ENCODE measurements at places on chromosomes 5 and 9. TPM values are rescaled to one million over a fixed set of nuclear protein-coding genes. Genes with fewer than 3 reads are reported as not detected.

GRCh38 chr9:125238127-125238914 lies 2.8 kb downstream of the HSPA5 start:
- no peak for DNase-seq

DNA sequence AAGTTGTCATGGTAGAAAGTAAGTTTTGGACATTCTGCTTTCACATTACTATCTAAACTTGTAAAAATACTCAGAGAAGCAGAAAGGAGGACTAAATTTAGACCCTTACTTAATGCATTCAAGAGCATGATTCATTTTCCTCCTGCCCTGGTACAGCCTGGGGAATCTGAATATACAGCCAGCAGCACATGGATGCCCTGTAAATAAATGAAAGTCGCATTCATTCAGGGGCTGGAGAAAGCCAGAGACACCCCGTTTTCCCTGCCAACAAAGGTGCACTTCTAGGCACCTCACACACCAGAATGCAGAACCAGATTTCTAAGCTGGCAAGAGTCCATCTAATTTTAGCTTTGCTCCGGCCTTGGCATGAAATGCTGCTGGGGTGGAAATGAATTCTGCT lies 172.7 kb upstream of the KLF9 start:
- DNase-seq = peak; percentile 67

The CCNJL gene
- 4.2 TPM for total RNA-seq

- DNase-seq = no peak
Measured at GRCh38 chr9:112010537-112010936, 113.9 kb downstream of the UGCG start.

GRCh38 chr5:1950708-1951103 lies 68.0 kb upstream of the IRX4 start:
- no peak for DNase-seq

The GABRA1 gene
- total RNA-seq = not detected

DNA sequence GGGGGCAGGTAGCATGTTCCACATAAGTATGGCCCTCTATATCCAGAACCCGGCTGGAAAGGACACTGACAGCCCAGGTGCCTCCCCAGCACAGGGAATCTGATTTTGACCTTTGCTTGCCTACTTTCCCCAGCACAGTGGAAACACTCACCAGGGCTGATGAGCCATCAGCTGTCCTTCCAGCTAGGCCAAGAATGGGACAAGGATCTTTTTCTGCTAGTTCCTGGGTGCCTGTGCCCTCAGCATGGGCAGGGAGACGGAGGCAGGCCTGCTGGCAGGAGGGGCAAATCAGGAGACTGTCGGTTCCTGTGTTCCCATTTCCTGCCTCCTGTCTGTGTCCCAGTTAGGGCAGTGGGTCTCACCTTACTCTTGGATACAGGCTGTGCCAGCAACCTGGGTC lies 1.1 kb downstream of the CYFIP2 start:
- DNase-seq = no peak

DNA sequence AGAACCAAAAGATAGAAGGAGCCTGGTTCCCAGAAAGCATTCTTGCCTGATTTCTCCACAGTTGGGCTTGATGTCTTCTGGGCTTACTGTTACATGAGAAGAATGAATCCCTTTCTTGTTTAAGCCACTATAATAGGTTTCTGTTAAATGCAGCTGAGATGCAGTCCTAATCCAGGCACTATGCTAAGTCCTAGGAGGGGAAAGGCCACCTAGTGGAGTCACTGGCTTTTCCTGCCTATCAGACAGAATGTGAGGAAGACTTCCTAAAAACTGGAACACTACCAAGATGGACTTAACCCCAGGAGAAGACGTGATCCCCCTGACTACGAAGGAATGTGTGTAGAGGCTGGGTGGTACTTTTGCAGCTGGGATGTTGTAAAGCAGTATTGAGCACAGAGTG lies 34.3 kb upstream of the FSD1L start:
- DNase-seq = peak; percentile 53

GRCh38 chr5:5330728-5331452 lies 91.6 kb upstream of the ICE1 start:
- peak; percentile 98 for DNase-seq

The DDX4 gene
- total RNA-seq = not detected

The OR13C4 gene
- not detected for total RNA-seq

DNA sequence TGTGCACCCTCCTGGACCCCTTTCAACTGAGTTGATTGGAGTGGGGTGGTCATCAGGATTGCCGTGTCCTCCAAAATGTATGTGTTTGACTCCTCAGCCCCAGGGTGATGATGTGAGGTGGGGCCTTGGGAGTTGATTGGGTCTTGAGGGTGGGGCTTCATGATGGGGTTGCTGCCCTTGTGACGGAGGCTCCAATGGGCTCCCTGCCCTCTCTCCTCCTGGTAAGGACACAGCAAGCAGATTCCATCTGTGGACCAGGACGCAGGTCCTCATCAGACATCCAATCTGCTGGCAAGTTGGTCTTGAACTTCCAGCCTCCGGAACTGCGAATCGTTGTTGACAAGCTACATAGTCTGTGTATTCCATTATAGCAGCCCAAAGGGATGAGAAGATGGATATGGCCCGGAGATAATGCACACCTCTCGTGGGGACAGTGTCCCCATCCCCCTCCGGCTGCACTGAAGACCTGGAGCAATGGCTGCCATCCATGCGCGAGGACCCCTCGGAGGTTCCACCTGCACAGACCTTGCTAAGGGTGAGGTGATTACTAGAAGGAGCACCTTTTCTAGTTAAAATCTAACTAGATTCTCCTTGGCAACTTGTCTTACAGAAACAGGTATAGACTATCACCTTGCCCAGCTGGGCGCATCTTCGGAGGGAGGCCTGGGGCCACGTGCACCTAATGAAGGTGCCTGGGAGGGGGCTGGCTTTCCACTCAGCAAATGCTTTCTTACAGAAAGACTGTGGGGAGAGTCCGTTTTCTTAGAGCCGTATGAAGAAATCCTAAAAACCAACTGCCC lies 75.7 kb upstream of the IRX4 start:
- no peak for DNase-seq

The ADAMTSL2 gene
- total RNA-seq = 0.05 TPM

DNA sequence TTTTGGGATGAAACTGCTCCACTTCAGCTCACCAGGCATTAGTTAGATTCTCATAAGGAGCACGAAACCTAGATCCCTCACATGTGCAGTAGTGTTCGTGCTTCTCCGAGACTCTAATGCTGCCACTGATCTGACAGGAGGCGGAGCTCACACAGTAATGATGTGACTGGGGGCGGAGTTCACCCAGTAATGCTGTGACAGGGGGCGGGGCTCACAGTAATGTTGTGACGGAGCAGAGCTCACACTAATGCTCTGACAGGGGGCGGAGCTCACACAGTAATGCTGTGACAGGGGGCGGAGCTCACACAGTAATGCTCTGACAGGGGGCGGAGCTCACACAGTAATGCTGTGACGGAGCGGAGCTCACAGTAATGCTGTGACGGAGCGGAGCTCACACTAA lies 27.1 kb upstream of the LRRC14B start:
- no peak for DNase-seq

DNA sequence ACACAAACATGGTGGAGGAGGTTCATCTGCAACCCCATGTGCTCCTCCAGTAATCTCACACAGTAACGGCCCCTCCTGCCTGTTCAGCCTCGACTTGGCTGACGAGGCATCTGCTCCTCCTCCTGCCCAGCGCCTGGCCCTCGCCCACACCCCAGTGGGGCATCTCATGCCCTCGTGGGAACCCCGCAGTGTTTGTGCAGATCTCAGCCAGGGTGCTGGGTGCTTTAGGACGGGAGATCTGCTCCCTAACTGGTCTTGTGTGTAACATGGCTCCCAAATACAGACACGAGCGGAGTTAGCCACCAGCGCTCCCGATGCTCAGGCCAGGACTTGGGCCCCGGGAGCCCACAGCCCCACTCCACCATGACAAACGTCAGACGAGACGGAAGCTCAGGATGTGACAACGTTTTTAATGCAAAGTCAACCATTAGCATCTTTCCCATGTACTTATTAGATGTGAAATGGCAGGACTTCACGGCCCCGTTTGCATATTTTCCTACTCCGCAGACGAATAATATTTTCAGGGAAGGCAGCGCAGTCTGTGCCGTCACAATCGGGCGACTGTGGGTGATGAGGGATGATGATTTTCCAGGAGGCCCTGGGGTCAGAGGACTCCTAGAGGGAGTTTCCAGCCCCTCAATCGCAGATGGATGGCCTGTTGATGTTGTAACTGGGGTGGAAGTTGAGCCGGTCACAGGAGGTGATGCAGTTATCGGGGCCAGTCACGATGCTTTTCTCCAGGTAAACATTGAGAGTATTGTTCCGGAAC lies 5.5 kb upstream of the MRPS2 start:
- DNase-seq = no peak

- DNase-seq = no peak
Measured at GRCh38 chr5:172168311-172168710, 19.7 kb downstream of the STK10 start.

DNA sequence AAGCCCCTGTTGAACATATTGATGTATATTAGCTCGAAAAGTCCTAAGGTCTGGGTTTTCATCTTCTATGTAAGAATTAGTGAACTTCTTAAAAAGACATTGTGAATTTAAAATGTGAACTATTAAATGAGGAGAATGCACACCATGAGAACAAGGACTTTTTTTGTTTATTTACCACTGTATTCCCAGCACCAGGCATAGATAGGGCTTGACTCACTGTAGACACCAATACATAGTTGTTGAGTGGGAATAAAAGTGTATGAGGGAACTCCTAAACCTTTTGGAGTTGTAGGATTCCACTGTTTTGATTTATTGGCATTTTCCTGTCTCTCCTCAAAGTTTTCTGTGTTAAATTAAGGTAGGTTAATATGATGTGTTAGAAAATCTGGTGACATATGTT lies 40.3 kb downstream of the NNT start:
- DNase-seq = no peak

DNA sequence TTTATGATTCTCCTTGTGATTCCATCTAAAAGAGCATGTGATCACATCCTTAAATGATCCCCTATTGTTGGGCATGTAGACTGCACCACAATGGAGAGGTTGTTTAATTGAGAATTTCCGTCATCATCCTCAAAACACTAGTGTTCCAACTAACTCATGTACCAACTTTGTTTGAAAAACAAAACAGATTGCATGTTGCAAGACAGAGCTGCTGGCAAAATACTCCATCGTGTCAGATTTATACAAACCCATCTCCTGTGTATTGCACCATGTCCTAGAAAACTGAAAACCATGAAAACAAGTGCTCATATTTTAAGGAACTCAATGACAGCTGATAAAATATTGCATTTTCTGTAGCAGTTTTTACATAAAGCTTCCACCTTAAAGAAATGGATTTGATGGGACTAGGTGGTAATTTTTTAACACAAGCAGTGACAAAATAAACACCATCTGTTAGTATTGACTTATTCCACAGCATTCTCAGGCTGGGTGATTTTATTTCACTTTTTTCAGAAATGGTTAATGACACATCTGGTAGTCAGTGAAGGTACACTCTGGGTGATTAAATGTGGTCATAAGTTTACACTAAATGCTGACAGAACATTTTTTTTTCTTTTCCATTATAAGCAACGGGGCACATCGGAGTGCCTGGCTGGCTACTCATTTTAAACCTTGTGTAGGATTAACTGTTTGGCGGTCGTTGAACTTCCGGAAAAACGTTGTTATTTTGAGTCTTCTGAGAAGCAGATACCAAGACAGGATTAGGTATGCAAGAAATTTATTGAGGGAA lies 602.9 kb upstream of the WWC1 start:
- peak; percentile 65 for DNase-seq

DNA sequence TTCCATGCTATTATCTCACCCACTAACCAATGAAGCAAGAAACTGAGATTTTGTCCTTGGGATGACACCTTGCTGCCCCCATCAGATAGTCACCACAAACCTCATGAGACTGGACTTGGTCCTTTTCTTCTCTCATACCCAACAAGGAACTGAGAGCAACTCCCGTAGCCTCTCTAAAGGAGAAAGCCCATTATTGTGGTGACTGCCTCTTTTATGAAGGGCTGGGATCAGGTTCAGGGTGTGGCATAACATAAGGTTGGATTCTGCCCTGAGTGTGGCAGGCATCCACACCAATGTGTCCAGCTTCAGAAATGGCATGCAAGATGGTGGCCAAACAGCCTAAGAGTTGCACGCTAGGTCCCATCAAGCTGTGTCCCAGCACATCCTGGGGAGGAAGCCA lies 1.3 kb upstream of the ACTL7A start:
- no peak for DNase-seq

The DMXL1 gene
- total RNA-seq = 45.5 TPM

DNA sequence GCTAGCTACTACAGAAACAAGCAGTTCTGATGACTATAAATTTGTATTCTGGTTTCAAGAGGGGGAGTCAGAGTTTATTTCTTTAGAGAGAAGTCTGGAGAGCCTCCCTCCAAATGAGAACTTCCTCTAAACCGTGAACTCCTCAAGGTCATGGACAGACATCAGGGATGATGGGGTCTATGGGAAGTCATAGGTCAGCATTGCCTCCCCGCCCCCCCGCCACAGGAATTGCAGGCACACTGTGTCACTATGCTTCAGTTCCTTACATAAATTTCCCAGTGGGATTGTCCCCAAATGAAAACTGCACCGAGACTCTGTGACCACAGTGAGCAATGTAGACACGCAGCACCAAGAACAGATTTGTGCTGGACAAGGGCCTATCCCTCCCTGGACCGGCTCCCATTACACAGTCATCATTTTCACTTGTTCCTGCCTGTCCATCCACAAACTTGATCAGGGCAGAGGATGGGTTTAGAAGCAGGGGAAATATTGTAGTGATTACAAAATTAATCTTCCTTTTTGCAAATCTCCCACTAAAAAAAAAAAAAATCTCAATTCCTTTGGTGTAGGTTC lies 300.3 kb downstream of the EFNA5 start:
- no peak for DNase-seq

- no peak for DNase-seq
Measured at GRCh38 chr5:178230879-178231538, 1.6 kb downstream of the PHYKPL start.

The CCNO gene
- 3.3 TPM for total RNA-seq

Data from renal cortical epithelial cell (primary cell).